ENCODE measurements at places on chromosomes 12 and 14. TPM values are rescaled to one million over a fixed set of nuclear protein-coding genes. Genes with fewer than 3 reads are reported as not detected.

Gene DAO
- 50.4 TPM for polyA plus RNA-seq

Gene ANKRD9
- polyA plus RNA-seq, result 26.0 TPM

Gene MYH6
- 0.13 TPM for polyA plus RNA-seq

Gene TAS2R19
- polyA plus RNA-seq, result not detected

Gene RASSF9
- 1.0 TPM for polyA plus RNA-seq

DNA sequence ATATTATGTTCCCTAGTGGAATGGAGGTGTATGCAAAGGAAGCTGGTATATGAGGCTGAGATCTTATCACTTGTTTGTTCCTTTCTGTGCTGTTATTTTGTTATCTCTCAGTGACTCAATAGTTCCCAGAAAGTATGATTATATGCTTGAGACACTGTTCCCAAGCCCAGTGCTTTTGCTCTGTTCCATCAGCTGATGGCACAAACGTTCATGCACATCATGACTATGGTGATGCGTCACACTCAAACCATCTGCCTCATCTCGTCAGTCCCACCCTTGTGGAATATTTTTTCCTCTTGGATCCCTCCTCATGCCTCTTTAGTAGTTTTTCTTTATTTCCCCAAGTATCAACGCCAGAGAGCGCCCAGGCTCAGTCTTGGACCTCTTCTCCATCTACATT, 786.9 kb downstream of the AACS start:
- H3K36me3 ChIP-seq, result no peaks in the 10 kb centered on the region
- no peaks in the 10 kb centered on the region for H3K4me1 ChIP-seq
- no peak overlapping the region for H3K4me3 ChIP-seq
- no peak for DNase-seq
- H3K27ac ChIP-seq, result no peak overlapping the region

- H3K27me3 ChIP-seq, result no peaks in the 10 kb centered on the region
- H3K4me1 ChIP-seq, result peaks cover 4% of the 10 kb centered on the region
- DNase-seq, result peak; percentile 61
- no peaks in the 10 kb centered on the region for H3K36me3 ChIP-seq
- no peak overlapping the region for H3K27ac ChIP-seq
These were observed 30.7 kb downstream of the PPP1R36 start for GRCh38 chr14:64580467-64580866.

DNA sequence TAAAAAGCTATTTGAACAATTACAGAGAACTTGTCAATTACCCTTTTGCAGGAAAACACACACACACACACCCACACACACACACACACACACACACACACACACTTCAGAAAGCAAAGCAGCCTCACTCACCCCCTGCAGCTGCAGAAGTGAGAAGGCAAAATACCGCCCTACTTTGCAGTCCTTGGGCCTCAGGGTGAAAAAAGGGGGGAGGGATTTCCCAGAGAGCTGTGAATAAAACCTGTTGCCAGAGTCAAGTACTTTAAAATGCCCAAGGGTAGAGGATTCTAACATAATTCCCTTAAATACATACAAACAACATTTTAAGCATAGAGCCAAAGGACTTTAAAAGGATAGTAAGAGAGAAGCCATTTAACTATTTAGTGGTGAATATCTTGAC, 285.9 kb downstream of the MDGA2 start:
- no peaks in the 10 kb centered on the region for H3K4me1 ChIP-seq
- DNase-seq, result no peak
- H3K4me3 ChIP-seq, result no peak overlapping the region
- H3K36me3 ChIP-seq, result no peaks in the 10 kb centered on the region

DNA sequence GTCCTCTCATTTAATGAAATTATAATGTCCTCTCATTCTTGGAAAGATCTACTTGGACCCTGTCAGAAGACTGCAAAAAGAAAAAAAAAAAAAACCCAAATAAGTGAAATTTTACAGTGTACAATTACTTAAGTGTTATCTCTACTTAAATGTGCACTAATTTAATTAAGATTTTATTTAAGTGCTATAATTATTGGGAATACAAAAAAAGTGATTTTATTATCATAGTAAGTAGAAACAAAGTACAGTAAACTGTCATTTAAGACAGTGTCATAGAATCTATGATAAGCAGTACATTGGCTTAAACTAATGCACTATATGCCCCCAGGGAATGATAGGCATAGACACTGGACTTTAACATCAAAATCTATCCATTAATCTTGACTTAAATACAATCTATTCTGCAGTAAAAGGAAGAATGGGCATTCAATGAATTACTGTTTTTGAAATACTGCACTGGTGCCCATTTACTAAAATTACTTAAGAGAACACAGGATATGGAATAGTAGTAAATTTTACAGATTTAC, 23.3 kb downstream of the INSM2 start:
- no peak overlapping the region for H3K4me3 ChIP-seq
- H3K4me1 ChIP-seq, result no peaks in the 10 kb centered on the region
- H3K27me3 ChIP-seq, result no peaks in the 10 kb centered on the region

DNA sequence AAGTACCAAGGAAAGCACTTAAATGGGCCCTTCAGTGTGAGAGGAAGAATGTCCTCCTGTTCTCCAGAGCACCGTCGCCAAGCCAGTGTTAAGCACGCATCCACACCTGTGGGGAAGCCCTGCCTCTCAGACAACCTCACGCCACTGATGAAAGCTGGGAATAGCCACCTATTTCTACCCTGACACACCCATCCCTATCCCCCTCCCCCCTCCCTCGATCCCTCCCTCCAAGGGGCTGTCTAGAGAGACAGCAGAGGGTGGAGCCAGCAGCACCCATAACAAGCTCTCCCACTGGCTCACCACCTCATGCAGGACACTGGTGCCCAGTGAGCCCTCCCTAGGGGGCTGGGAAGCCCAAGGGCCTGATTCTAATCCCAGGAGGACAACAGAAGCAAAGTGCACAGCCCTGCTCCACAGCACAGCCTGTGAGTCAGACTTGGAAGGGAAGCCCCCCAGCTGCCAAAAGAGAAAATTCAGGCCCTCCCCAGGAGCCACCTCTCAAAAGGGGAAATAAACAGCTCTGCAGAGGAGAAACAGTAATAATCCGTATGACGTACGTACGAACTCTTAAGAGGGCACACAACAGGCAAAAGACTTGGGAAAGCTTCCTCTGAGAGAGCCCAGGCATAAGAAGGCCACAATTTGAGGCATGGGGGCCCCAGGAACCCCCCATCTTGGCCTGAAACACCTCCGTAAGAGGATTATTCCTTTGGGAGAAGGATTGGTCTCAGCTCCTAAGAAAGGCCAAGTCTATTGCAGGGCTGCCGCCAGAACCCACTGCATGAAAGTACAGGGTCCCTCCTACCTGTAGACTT, 7.8 kb downstream of the PITPNM2 start:
- DNase-seq, result no peak
- H3K27ac ChIP-seq, result peak overlapping the region; percentile 80
- no peak overlapping the region for H3K4me3 ChIP-seq
- no peaks in the 10 kb centered on the region for H3K27me3 ChIP-seq
- peaks cover 45% of the 10 kb centered on the region for H3K4me1 ChIP-seq

DNA sequence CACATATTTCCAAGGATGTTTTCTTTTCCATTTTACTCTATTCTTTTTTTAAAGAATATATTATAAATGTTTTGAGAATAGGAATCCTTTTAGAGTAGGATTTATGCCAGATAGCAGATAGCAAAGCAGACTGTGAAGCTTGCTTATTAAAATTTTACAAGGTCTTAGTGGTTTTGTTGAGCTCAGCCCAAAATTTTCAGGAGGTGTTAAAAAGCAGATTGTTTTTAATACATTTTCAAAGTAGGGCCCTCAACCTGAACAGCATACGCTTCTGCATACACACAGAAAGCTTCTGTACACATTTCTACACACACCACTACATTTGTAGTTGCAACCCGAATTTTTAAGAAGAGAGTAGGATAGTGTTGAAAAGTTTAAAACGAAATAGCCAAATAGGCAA, 151.0 kb downstream of the EPS8 start:
- H3K4me1 ChIP-seq, result peaks cover 6% of the 10 kb centered on the region
- H3K27ac ChIP-seq, result no peak overlapping the region
- no peaks in the 10 kb centered on the region for H3K27me3 ChIP-seq
- no peak overlapping the region for H3K4me3 ChIP-seq

DNA sequence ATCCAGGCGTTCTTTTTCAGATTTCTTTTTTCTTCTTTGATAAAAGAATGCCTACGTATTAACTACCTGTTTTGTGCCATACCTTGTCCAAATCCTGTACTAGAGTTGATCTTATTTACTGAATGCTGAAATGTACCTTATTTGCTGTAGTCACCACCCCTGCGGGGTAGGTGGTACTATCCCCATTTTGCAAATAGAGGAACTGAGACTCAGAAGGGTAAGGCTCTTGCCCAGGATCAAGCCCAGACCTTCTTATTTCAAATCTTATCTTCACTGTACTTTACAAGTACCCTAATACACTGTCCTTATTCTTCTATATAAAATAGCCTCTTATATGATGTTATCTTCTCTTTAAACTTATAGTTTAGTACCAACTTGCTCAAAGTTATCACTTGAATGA, 206.5 kb downstream of the SLC41A2 start:
- H3K27ac ChIP-seq, result no peak overlapping the region
- DNase-seq, result no peak
- no peaks in the 10 kb centered on the region for H3K27me3 ChIP-seq
- H3K36me3 ChIP-seq, result no peaks in the 10 kb centered on the region
- no peaks in the 10 kb centered on the region for H3K4me1 ChIP-seq

DNA sequence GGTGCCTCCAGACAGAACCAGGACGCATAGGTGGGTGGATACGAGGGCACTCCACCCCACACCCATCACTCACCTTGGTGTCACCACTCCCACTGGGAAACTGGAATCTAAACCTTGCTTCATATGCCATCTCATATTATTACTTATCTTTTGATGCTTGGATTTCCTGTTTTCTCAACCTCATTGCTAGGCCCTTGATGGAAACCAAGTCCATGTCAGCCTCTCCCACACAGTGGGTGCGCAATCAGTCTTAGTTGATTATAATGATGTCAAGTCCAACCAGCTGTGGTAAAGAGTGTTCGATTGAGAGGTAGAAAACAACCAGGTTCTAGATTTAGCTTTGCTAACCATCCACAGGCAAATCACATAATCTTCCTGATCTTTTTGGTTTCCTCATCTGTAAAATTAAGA, 584 bp upstream of the DDHD1 start:
- H3K27me3 ChIP-seq, result no peaks in the 10 kb centered on the region
- H3K36me3 ChIP-seq, result no peaks in the 10 kb centered on the region
- peaks cover 4% of the 10 kb centered on the region for H3K4me1 ChIP-seq
- peak overlapping the region; percentile 36 for H3K27ac ChIP-seq
- DNase-seq, result no peak
- H3K4me3 ChIP-seq, result peak overlapping the region; percentile 82

- no peak for DNase-seq
- no peak overlapping the region for H3K27ac ChIP-seq
- no peaks in the 10 kb centered on the region for H3K27me3 ChIP-seq
- no peaks in the 10 kb centered on the region for H3K36me3 ChIP-seq
These were observed 29.3 kb downstream of the MYF5 start for GRCh38 chr12:80745851-80746505.

- H3K27ac ChIP-seq, result no peak overlapping the region
- no peaks in the 10 kb centered on the region for H3K36me3 ChIP-seq
- H3K4me3 ChIP-seq, result no peak overlapping the region
These were observed 278.1 kb upstream of the SOX5 start for GRCh38 chr12:24227551-24227950.

DNA sequence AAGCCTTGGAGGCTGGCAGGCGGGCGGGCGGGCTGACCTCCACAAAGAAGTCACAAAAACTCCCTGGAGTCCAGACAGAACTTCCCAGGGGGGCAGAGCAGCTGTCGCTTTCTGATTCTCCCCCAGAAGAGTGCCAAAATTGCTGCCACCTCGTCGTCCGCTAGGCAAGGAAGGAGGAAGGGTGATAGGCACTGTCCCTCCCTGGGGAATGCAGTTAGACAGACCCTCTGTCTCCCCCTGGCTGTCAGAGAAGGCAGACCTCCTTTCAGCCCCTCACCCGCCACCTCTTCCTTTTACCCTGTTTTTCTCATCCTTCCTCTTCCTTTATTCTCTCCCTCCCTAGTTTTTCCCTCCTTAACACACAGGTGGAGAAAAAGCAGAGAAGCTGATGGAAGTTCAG, 18.7 kb downstream of the GRIN2B start:
- no peaks in the 10 kb centered on the region for H3K36me3 ChIP-seq
- H3K27me3 ChIP-seq, result no peaks in the 10 kb centered on the region
- H3K4me3 ChIP-seq, result no peak overlapping the region
- H3K4me1 ChIP-seq, result no peaks in the 10 kb centered on the region

- H3K27me3 ChIP-seq, result no peaks in the 10 kb centered on the region
- no peak overlapping the region for H3K27ac ChIP-seq
- no peaks in the 10 kb centered on the region for H3K4me1 ChIP-seq
- DNase-seq, result no peak
- H3K36me3 ChIP-seq, result no peaks in the 10 kb centered on the region
These were observed 97.6 kb downstream of the FGD4 start for GRCh38 chr12:32496946-32497345.

- H3K27me3 ChIP-seq, result no peaks in the 10 kb centered on the region
- no peak for DNase-seq
- no peak overlapping the region for H3K4me3 ChIP-seq
- no peaks in the 10 kb centered on the region for H3K4me1 ChIP-seq
These were observed 86.5 kb upstream of the FOXN3 start for GRCh38 chr14:89503431-89503996.

- no peaks in the 10 kb centered on the region for H3K27me3 ChIP-seq
- H3K27ac ChIP-seq, result no peak overlapping the region
- H3K4me3 ChIP-seq, result no peak overlapping the region
These were observed 292.7 kb upstream of the RTL1 start for GRCh38 chr14:101196051-101196712.

DNA sequence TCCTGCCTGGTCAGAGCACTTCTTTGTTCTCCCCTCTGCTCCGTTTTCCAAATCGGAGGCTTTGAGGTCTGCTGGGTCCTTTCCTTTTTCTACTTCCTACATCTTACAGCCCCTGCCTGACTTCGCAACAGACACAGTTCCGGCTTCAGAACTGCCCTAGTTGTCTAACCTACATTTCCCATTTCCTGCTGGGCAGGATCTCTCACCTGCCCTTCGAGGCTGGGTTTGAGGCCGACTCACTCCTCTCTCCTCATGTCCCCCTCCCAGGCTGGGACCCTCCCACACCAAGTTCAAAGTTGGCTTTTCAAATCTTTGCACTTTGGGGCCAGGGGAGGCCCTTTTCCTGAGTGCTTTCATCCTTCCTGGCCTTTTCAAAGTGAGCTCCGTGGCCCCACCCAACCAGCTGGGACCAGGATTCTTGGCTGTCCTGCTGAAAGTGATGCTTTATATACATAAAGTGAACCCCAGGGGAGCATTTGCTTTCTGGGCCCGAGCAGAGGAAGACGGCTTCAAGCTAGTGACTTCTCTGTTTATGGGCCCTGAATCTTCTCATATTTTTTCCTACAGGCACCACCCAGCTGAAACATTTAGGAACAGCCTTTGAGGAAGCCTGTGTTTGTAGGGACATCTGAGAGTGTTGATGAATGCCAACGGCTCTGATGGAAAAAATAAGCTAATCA, 281.0 kb upstream of the CRY1 start:
- H3K27me3 ChIP-seq, result no peaks in the 10 kb centered on the region
- no peaks in the 10 kb centered on the region for H3K4me1 ChIP-seq
- no peaks in the 10 kb centered on the region for H3K36me3 ChIP-seq
- H3K4me3 ChIP-seq, result no peak overlapping the region
- no peak for DNase-seq

GRCh38 chr12:132154341-132154761, 10.1 kb downstream of the NOC4L start:
- no peaks in the 10 kb centered on the region for H3K4me1 ChIP-seq
- peak; percentile 43 for DNase-seq
- no peak overlapping the region for H3K4me3 ChIP-seq
- H3K36me3 ChIP-seq, result peaks cover 13% of the 10 kb centered on the region
- H3K27ac ChIP-seq, result no peak overlapping the region
